ENCODE measurements at places on chromosomes 11 and 22.
A peak's percentile ranks its signal among the peaks of the same experiment; 100 is the strongest.

DNA sequence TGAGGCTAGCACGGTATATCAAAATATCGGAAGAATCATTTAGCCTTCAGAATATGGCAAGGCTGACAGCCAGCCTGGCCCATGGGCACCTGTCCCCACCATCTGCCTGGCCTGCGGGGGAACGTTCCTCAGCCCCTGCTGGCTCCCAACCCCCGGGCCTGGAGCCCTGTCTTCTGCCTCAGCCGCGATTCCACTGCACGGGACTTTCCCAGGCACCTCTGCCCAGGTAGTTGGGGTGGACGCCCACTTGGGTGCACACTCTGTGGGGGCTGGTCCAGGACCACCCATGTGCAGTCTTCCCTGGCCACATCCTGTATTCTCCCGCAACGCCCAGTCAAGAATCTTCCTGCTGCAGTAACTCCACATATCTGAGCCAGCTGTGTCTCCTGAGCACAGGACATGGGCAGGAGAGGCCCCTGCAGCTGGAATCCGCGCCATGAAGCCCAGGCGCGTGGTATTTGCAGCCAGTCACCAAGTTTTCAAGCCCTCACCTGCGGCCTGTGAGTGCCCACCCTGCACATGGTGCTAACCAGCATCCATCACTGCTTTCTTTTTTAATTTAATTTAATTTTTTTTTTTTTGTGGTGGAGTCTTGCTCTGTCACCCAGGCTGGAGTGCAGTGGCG lies 77.9 kb downstream of the KCNQ1 start:
- no peak for DNase-seq

- no peak for DNase-seq
These were observed 6.0 kb downstream of the P2RX6 start for GRCh38 chr22:21020802-21021429.

- DNase-seq = no peak
These were observed 15.8 kb upstream of the FLI1 start for GRCh38 chr11:128678024-128678423.

DNA sequence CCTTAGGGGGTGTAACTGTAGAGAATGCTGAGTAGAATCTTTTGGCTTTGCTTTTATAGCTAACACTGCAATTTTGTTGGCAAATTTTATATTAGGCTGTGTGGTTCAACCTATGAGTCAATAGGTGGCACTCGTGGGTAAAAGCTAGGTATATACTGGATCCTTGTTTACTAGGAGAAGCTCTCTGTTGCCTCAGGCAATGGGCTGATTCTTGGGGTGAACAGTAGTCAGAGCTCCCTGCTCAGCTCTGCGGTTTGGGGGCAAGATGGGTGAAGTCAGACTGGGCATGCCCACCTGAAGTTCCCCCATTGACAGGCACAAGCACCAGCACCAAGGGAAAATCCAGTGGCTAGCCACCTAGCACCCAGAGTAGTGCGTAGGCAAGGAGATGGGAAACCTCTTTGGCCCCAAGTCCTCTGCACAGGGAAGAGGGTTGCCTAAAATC lies 238.7 kb downstream of the FAM181B start:
- DNase-seq = no peak

DNA sequence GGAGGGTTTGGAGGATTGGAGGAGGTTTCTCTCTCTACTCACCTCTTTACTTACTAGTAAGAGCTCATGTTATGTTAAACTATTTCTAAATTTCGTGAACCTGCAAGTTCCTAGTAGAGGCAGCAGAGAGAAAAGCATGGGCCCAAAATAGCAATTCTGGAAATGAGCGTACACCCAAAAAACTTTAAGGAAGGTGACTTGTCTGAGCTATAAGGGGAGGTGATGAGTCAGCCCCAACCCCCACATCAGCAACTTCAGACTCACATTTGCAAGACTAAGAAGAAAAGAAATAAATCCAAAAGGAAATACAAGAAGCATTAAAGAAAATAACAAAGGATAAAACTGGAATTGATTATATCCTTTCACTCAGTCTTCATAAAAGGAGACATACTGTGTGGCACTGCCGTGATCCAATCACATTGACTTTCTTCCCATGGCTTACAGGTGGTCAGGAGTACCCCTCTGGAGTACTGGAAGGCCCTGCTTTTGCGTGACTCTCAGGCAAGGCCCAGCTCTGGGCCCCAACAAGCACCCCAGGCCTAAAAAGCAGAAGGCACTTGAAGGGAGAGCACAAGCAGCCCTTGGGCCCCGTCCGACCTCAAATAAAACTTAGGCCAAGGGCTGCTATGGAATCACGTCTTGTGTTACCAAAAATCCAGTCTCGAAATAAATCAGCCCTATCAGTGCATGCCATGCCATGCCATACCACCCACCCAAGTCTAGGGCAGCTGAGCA lies 14.3 kb downstream of the PACSIN2 start:
- DNase-seq = no peak

DNA sequence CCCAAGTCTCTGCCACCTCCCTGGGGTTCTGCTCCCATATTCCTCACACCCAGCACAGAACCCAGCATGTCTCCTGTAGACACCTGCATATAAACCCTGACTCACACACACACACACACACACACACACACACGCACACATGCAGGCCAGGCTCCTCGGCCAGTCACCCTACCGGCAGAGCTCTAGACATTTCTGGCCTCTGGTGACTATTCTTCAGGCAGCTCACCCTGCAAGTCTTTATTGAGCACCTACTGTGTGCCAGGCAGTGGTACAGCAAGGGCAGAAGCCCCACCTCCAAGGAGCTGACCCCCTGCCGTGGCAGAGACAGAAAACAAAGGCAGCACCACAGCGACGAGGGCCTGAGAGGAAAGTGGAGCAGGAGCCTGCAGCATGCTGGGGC lies 50.3 kb downstream of the CDKN1C start:
- no peak for DNase-seq

GRCh38 chr11:69569306-69570200 lies 71.4 kb upstream of the CCND1 start:
- DNase-seq = no peak

- no peak for DNase-seq
These were observed 48.0 kb upstream of the SLC5A1 start for GRCh38 chr22:31995046-31995445.

DNA sequence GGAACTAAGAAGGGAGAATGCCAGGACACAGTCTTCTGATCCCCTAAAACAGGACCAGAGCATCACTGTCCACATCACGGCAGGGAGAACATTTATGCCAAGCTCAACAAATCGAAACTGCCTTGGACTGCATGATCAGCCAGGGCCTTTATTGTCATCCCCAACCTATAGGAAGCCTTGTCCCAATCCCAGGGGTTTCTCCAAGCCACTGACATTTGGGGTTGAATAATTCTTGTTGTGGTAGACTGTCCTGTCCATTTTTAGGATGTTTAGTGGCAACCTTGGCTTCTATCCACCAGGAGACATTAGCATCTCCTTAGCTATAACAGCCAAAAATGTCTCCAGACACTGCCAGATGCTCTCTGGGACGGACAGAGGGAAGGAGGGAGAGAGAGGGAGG lies 37.1 kb downstream of the RPL27A start:
- DNase-seq = no peak

DNA sequence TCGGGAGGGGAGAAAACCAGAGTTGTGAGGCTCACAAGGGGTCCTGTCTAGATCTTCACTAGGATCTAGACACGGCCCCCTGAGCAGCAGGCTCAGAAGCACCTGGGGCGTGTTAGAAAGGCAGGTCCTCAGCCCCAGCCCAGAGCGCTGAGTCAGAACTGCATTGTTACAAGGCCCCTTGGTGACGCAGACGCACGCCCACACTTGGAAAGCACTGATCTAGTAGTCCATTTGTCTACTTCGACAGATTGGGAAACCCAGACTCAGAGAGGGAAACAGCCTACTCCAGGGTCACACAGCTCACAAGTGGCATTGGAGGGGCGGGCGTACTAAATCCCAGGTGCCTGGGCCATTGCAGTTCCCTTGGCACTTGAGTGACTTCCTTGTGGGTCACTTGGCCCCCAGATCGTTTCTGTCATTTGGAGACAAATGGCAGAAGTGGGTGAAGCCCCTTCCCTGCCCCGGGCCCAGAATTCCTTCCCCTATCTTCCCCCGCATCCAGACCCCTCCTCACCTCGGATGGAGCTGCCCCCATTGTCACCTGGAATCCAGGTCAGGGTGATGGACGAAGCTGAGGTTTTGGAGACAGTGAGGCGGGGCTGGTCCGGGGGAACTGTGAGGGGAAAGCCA lies 110.8 kb downstream of the CEP164 start:
- DNase-seq = no peak

DNA sequence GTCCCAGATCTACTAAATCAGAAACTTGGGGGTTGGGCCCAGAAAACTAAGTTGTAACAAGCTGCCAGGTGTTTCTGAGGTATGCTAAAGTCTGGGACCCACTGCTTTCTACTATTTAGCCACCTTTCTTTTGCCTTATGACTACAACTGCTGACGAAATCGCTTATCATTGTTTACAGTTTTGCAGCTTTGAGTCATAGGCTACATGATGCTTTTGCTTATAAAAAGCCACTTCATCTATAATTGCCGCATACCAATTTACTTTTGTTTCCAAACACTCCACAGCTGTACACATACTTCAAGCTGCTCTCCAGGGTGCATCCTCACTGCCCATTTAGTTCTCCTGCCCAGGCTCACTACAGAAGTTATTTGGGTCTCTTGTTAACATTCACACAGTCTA lies 144.7 kb downstream of the ENTHD1 start:
- no peak for DNase-seq

DNA sequence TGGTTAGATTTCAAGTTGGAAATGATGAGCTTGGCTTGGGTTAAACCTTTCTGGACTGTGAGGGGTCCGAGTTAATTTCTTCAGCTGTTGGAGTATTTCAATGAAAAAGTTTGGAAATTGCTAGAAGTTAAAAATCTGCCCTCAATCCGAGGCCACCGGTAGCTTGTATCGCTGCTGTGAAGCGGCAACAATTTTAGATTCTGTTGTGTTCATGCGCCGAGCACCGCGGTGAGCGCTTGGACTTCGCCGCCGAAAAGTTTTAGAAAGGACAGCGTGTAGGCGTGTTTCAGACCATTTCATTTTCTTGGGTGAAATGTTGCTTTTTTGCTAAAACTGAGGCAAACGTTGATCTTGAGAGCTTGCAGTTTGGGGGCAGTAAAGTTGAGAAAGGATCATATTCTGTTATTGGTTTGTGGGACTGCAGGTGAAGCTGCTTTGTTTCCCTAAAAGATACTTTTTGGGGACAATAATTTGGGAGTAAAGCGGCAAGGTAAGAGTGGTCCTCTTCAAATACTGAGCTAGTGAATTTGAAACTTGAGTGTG lies 928 bp downstream of the FBXO7 start:
- DNase-seq = no peak

- DNase-seq = peak; percentile 18
These were observed 6.8 kb downstream of the BID start for GRCh38 chr22:17767233-17768065.

- DNase-seq = no peak
These were observed 606 bp downstream of the DRG1 start for GRCh38 chr22:31400023-31400397.

GRCh38 chr11:116931206-116931953 lies 94.0 kb upstream of the APOA1 start:
- DNase-seq = peak; percentile 29

Measured in stimulated activated naive CD4-positive, alpha-beta T cell (primary cell).